ENCODE measurements at places on chromosomes 7 and 10. TPM values are rescaled to one million over a fixed set of nuclear protein-coding genes. Genes with fewer than 3 reads are reported as not detected.

Gene ASIC3
- 7.9 TPM for total RNA-seq

Gene OR6B1
- not detected for total RNA-seq

GRCh38 chr10:95097805-95098204, 28.5 kb upstream of the CYP2C8 start:
- no peak for DNase-seq

DNA sequence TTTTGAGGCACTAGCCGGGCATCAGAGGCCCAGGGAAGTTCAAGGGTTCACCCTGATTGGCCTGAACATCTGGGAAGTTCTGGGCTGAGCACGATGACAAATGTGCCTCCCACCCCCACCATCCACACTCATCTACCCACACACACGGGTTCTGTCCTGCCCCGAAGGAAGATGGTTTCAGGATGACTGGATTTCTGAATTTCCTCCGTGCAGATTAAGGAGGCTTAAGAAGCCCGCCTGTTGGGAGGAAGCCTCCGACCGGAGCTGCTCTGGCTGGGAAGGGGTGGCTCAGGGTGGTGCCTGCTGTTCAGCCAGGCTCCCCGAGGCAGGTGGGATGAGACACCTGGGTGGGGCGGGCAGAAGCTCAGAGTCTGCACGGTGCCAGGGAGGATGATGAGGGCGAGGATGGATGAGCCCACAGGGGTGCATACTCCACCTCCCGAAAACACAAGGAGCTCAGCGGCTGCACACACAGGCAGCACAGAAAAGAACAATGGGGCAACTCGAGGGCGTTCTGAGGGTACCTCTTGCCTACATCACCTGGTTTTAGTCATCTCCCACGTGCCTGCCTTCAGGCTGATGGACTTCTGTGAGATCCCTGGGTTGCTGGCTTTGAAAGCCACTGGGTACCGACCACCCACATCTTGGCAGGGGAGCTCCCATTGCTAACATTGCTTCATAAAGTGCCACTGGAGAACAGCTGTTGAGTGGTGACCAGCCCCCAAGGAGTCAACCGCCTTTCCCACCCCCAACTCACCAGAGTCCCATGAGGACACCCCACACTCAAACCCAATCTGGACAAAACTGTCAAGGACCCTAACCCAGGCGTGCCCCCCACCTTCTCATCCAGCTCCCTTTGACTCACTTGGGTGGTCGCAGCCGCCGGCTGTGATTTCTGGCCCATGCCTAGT, 41.2 kb downstream of the CALML3 start:
- no peak for DNase-seq

- DNase-seq = no peak
Observed at GRCh38 chr7:151565541-151565940, 45.8 kb upstream of the RHEB start.
